ENCODE measurements at places on chromosomes 5 and 9. TPM values are rescaled to one million over a fixed set of nuclear protein-coding genes. Genes with fewer than 3 reads are reported as not detected.

The GRIA1 gene
- 0.05 TPM for total RNA-seq

- no peak for DNase-seq
Observed at GRCh38 chr5:160432196-160432595, 10.5 kb downstream of the PTTG1 start.

DNA sequence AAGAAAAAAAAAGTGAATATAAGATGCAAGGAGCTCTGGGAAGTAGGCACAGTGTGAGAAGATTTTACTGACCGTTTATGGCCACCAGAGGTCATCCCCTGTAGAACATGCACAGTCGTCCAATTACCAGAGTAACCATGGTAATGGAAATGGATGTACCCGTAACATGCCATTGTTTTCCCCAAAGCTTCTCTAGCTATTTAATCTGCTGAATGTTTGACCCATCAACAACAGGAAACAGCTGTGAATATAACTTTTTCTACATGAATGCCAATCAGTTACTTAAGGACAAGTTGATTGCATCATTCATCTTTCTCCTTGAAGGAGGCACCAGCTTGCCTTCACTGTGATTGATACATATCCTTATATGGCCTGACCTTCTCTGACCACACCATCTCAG is 1967.0 kb upstream of the CDH9 start:
- no peak for DNase-seq

- DNase-seq, result no peak
Observed at GRCh38 chr5:125703616-125704015, 719.6 kb upstream of the GRAMD2B start.

Measured in Right ventricle myocardium superior (tissue), 1 donor.